Bronchus fibroblast of lung (primary cell): ENCODE measurements at places on chromosomes 6 and 20. TPM values are rescaled to one million over a fixed set of nuclear protein-coding genes. Genes with fewer than 3 reads are reported as not detected.

Gene MUCL3
- not detected in 2 replicates for total RNA-seq

Gene RRAGD
- total RNA-seq: under 0.01 and 0.17 TPM in 2 replicates

Gene DAAM2
- 7.9 TPM in 2 replicates for total RNA-seq

Gene FILIP1
- total RNA-seq: 0.34 and 0.59 TPM in 2 replicates

Gene STX11
- total RNA-seq: 0.50 and 1.2 TPM in 2 replicates

Gene B3GAT2
- under 0.01 TPM in 1 of 2 replicates, not detected in the other for total RNA-seq

Gene PDSS2
- 9.7 and 11.3 TPM in 2 replicates for total RNA-seq

Gene MCCD1
- not detected in 2 replicates for total RNA-seq

Gene PLN
- not detected in 2 replicates for total RNA-seq

Gene RAET1L
- total RNA-seq: not detected in 2 replicates

Gene ZNF391
- total RNA-seq: 0.45 and 0.84 TPM in 2 replicates

Gene HNF4A
- not detected in 2 replicates for total RNA-seq

Gene ARMC12
- under 0.01 TPM in 1 of 2 replicates, not detected in the other for total RNA-seq

Gene AVP
- not detected in 2 replicates for total RNA-seq

Gene TFEB
- total RNA-seq: 3.7 and 4.0 TPM in 2 replicates

Gene HLA-DQA2
- not detected in 2 replicates for total RNA-seq

Gene MTFR2
- 9.2 and 13.6 TPM in 2 replicates for total RNA-seq

Gene MYT1
- total RNA-seq: not detected in 2 replicates

Gene HS3ST5
- not detected in 2 replicates for total RNA-seq

Gene SLC32A1
- not detected in 2 replicates for total RNA-seq

Gene FERMT1
- 4.9 and 5.1 TPM in 2 replicates for total RNA-seq

Gene TFAP2A
- total RNA-seq: not detected in 2 replicates

Gene UBE2C
- total RNA-seq: 225 and 261 TPM in 2 replicates

Gene DEF6
- total RNA-seq: 3.0 and 4.0 TPM in 2 replicates

Gene SEMG1
- total RNA-seq: not detected in 2 replicates

Gene JPH2
- under 0.01 TPM in 2 replicates for total RNA-seq

Gene TP53INP2
- total RNA-seq: 5.8 and 7.6 TPM in 2 replicates

Gene E2F1
- total RNA-seq: 16.8 and 19.5 TPM in 2 replicates

Gene SNTA1
- total RNA-seq: 16.8 and 16.9 TPM in 2 replicates

Gene UST
- 7.1 and 8.0 TPM in 2 replicates for total RNA-seq

Gene CLVS2
- total RNA-seq: not detected in 2 replicates

Gene MEA1
- 110 and 111 TPM in 2 replicates for total RNA-seq

Gene COL9A1
- total RNA-seq: not detected in 2 replicates

Gene SLC18B1
- 3.6 and 3.9 TPM in 2 replicates for total RNA-seq

Gene MACROD2
- not detected in 2 replicates for total RNA-seq

Gene CLIC5
- total RNA-seq: not detected in 2 replicates

Gene MAS1
- not detected in 2 replicates for total RNA-seq

Gene TREML4
- total RNA-seq: not detected in 2 replicates

Gene C6orf58
- not detected in 2 replicates for total RNA-seq

Gene PRPH2
- total RNA-seq: 1.7 and 2.1 TPM in 2 replicates

Gene RNF217
- total RNA-seq: 3.4 and 6.4 TPM in 2 replicates

Gene CST7
- total RNA-seq: not detected in 2 replicates

Gene PROCR
- total RNA-seq: 32.9 and 34.0 TPM in 2 replicates

Gene RSPO3
- total RNA-seq: not detected in 2 replicates

Gene ATP9A
- total RNA-seq: 6.2 and 6.4 TPM in 2 replicates

Gene SLC35F1
- under 0.01 and 0.15 TPM in 2 replicates for total RNA-seq

Gene RSPH4A
- total RNA-seq: 0.17 TPM in 1 of 2 replicates, not detected in the other

Gene NOX3
- not detected in 2 replicates for total RNA-seq

Gene ATP6V1G2
- 1.2 and 2.7 TPM in 2 replicates for total RNA-seq

Gene RAB23
- 14.4 and 19.5 TPM in 2 replicates for total RNA-seq

Gene TMEM170B
- 0.15 and 0.50 TPM in 2 replicates for total RNA-seq

Gene SIM1
- total RNA-seq: not detected in 2 replicates

Gene FAM184A
- total RNA-seq: 0.17 and 0.45 TPM in 2 replicates
